OCI-LY7 (cell line): ENCODE measurements at places on chromosomes 2 and 18.
A peak's percentile ranks its signal among the peaks of the same experiment; 100 is the strongest.

GRCh38 chr2:136916131-136916530, 150.8 kb downstream of the THSD7B start:
- no peak for DNase-seq

DNA sequence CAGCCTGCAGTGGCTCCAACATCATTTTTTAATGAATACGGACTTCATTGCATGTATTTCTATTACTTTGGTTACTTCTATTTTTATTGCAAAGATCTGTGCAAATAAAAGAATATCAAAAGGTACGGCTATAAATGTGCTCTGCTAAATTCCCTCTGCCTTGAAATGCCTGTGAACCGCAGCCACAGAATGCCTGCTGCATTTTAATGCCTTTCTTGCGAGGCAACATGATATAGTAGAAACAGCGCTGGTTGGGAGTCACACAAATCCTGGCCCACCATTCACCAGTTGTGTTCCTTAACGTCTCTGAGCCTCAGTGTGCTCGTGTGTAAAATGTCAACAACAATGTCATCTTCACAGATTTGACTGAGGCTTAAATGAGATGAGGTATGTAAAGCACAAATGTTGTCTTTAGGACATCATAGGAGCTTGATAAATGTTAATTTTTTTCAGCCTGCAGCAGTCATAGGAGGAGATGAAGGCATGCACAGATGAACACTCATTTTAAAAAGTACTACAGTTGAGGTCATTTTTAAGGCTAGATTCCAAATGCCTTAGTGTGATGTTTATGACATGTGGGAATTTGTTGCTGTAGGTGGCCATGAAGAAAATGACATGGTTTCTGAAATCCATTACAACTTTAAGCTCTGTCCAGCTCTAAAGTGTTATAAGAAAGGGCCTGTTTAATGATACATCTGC, 187.6 kb upstream of the NRP2 start:
- no peak for DNase-seq

- no peak for DNase-seq
Observed at GRCh38 chr2:170461889-170462288, 253.2 kb upstream of the SP5 start.

DNA sequence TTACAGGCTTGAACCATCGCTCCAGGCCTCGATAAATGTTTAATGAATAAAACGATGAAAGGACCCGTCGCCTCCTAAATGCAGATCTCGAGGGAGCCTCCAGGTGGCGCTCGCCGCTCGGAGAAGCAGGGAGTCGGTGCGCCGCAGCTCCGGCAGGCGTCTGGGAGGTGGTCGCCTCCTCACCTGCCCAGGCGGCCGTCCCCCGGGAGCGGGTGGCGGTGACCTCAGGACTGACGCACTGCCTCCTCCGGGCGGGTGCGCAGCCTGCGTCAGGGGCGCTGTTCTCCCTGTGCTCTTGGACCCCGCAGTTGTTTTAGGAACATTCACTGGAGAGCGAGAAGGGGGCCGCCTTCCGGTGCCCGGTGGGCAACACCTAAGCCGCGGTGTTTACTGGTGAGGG, 38.6 kb upstream of the POLE4 start:
- peak; percentile 62 for DNase-seq

GRCh38 chr18:25062720-25063119, 289.2 kb downstream of the ZNF521 start:
- peak; percentile 33 for DNase-seq

- DNase-seq = no peak
Observed at GRCh38 chr2:236964291-236964690, 121.4 kb upstream of the COPS8 start.

DNA sequence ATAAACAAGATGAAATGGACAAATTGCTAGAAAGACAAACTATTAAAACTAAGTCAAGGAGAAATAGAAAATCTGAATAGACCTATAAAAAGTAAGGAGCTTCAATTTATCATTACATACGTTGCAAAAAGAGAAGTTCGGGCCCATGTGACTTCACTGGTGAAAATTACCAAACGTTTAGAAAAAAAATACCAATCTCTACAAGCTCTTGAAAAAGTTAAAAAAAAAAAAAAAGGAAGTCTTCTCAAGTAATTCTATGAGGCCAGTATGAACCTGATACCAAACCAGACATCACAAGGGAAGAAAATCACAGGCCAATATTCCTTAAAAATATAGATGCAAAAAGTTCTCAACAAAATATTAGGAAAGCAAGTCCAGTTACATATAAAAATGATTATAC, 20.2 kb upstream of the ACVR2A start:
- no peak for DNase-seq

DNA sequence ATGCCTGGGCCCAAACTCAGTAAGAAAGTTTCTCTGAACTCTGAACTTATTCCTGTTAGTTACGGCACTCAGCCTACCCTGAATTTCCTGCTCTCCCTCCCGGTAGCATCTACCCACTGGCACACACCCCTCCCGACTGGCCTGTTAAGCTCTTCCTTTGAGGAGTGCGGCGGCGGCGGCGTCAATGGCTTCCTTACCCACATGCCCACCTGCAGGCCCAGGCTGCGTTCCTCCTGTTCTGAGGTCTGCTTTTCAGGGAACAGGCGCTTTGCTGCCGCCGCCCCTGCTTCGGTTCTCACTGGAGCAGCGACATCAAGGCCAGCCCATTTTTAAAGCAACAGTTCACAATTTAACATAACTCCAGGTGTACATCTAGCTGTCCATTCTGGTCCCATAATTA, 432.4 kb downstream of the DCDC2C start:
- DNase-seq = no peak
